Right cardiac atrium (tissue), 5 donors: ENCODE measurements at places on chromosomes 3 and 15. TPM values are rescaled to one million over a fixed set of nuclear protein-coding genes. Genes with fewer than 3 reads are reported as not detected.

Gene IRAK2
- total RNA-seq, result 1.5 TPM

Gene GATA2
- 12.8 TPM for total RNA-seq

Gene PPP2R3A
- total RNA-seq, result 40.9 TPM

Gene NXPE3
- 51.5 TPM for total RNA-seq

Gene EIF4A2
- total RNA-seq, result 252 TPM

GRCh38 chr15:42071717-42072116, 22.6 kb downstream of the PLA2G4D start:
- no peak for DNase-seq

DNA sequence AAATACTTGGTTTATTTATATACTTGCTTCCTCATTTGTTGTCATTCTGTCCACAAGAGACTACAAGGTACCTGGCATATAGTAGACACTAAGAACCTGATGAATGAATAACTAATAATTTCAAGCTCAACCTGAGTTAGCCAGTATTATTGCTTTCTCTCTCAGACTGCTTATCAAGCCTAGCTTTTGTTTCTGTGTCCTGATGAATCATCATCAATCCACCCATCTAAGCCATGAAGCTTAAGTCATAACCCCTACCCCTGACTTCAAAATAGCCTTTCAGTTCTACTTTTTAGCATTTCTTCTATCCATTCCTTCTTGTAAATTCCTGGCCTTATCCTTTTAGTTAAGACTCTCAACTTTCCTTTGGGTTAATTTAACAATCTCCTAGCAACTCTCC, 420.8 kb downstream of the EPHA6 start:
- no peak for DNase-seq

- no peak for DNase-seq
These were observed 75.4 kb upstream of the POMGNT2 start for GRCh38 chr3:43181202-43181821.

DNA sequence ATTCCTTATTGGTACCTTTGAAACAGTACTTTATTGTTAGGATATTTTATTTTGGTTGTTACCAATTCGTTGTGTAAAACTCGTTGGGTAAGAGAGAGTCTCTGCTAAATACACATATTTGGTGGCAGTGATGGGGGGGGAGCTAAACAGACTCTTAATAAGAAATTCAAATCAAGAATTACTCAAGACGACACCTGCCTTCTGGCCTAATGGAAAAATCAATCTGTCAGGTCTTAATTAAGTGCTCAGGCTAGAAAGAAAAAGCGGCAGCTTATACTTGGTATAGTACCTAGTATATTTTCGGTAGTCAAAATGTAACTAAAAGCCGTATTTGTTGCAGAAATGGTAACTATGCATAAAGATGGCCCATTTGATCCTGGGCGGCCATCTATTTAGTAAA, 18.2 kb downstream of the FOXP1 start:
- no peak for DNase-seq

Gene SUSD5
- 0.53 TPM for total RNA-seq

DNA sequence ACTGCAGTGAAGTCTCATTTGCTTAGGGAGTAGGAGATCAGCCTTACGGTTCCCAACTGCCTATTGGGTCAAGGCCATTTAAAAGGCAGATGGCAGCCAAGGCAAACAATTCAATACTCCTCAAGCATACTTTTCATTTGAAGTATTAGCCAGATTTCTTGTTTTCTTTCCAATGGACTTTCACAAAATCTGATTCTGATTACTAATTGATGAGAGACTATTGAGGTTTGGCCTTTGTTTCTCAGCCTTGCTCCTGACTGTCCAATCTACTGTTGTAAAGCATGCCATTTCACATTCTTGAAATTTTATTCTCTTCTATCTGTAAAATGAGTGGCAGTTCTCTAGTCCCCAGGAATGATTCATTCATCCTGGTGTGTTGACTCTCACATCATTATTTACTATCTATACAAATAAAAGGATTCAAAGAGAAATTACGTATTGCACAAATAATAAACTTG, 166.2 kb upstream of the TGFBR2 start:
- DNase-seq, result no peak

- peak; percentile 78 for DNase-seq
These were observed 13.3 kb downstream of the ITGA11 start for GRCh38 chr15:68418611-68419161.

Gene ABI3BP
- 33.2 TPM for total RNA-seq

Gene CHRFAM7A
- total RNA-seq, result 1.2 TPM
